ENCODE measurements at places on chromosomes 4 and X.

- DNase-seq, result peak; percentile 46
Observed at GRCh38 chr4:98928131-98928504, 815 bp downstream of the EIF4E start.

DNA sequence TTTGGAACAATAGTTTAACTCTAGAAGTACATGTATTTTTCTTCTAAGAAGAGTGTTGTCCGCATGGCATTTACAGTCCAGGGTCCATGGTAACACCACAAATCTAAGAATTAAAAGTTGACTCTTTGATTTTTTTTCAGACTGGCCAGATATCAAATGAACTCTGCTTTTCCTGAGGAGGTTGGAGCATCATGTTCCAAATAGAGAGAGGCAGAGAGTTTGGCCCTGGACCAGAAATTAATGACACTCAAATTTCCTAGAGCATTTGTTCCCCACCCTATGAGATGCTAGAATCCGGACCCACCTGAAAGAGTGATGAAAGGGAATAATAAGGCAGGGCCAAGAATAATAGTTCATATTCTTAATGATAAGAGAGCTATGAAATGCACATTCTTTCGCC is 47.0 kb upstream of the NAP1L5 start:
- no peak for DNase-seq

- no peak for DNase-seq
Observed at GRCh38 chrX:51955200-51955599, 61.8 kb downstream of the MAGED1 start.

DNA sequence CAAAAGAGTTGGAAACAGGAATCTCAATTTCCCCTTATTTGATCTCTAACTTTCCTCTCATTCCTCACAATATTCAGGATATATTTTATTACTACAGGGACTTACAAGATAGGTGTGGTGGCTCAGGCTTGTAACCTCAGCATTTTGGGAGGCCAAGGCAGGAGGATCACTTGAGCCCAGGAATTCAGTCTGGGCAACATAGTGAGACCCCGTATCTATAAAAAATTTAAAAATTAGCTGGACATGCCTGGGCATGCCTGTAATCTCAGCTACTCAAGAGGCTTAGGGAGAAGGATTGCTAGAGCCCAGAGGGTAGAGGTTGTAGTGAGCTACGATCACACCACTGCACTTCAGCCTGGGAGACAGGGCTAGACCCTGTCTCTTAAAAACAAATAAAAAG is 200.4 kb downstream of the CAMK2D start:
- no peak for DNase-seq

- no peak for DNase-seq
Observed at GRCh38 chr4:7169134-7169533, 23.2 kb upstream of the SORCS2 start.

DNA sequence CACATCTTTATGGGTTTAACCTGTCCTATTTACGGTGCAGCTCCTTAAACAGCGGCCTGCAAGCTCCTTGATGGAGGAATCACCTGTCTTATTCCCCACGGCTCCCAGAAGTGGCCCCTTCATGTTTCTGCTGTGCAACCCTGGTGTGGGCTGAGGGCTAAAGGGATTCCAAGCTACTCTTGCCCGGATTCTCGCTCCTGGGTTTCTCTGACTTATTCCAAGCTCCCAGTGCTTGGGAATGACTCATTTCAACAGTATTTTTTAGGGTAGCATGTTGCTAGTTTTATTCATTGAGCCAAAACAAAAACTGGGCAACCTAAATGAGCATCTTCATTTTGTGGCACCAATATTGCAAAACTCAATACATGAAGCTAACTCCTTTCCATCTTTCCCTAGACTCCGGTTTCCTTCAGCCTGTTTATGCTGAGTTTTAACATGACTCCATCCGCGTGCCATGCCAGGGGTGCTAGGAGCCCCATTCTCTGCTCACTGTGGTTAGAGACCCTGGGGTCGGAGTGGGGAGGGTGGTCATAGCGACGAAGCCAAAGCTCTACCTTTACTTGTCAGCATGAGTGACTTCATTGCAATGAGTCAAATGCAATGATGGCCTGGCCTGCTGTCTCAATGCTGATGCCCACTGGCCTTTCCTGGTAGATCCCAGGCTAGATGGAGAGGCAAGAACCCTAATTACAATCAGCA is 349.7 kb downstream of the NR3C2 start:
- DNase-seq, result no peak

DNA sequence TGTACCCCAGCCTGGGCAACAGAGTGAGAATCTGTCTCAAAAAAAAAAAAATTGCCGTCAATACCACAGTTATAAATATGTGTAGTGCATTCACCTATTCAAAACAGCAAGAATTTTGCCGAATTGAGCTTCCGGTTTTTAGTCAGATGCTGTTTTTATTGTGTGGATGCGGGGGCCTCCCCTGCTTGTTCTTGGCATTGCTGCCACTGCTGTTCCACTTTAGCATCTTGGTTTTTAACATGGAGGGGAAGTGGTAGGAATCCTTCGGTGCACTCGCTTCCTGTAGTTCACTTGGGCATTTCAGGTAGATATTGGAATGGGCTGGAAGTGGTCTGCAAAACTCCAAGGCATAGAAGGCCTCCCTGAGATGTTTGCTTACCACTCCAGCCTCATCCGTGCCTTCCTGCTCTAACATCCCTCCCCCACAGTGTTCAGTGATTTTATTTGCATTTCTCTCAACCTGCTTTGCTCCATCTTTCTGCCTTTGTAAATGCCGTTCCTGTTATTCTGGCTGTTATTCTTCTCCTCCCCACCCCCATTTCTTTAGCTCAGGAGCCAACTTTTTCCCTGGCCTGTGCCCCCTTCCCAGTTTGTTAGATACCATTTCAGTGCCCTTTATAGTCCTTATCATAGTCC is 25.5 kb downstream of the MOB1B start:
- DNase-seq, result no peak

GRCh38 chrX:39836802-39837420 is 260.8 kb downstream of the BCOR start:
- no peak for DNase-seq

DNA sequence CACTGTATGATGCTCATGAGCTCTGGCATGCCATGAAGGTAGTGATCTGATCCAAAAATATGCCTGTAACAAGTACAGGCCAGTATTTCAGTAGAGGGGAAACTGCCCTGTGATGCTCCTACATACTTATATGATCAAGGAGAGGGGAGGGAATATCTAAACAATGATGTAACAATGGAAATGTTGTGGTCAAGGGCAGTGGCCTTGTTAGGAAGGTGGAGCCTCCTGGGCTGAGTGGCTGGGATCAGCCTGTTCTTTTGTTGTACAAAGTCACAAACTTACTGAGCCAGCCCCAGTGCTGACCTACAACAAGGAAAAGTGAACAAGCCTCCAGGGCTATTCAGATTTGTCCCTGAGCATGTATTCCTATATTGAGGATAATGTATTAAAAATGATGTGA is 70.3 kb downstream of the ANXA10 start:
- no peak for DNase-seq

- DNase-seq, result no peak
Observed at GRCh38 chr4:47733302-47734175, 104.3 kb downstream of the CORIN start.

GRCh38 chr4:105426187-105426897 is 47.5 kb downstream of the PPA2 start:
- no peak for DNase-seq

GRCh38 chrX:51976503-51976902 is 83.1 kb downstream of the MAGED1 start:
- no peak for DNase-seq

DNA sequence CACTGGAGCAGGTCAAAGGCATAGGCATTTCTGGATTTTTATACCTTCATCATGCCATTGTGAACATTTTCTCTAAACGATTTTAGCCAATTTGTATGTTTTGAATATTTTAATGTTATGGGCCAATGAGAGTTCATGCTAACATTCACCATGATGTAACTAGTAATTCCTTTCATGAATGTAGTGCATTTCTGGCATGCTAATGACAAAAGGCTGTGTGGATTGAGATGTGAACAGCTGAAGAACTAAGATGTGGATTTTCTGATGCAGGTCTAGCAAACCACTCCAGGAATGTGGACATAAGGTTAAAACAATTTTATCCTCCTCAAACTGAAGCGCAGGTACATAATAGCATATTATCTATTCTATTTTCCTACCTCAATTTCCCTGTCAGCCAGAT is 269.4 kb downstream of the NLGN4X start:
- DNase-seq, result no peak

DNA sequence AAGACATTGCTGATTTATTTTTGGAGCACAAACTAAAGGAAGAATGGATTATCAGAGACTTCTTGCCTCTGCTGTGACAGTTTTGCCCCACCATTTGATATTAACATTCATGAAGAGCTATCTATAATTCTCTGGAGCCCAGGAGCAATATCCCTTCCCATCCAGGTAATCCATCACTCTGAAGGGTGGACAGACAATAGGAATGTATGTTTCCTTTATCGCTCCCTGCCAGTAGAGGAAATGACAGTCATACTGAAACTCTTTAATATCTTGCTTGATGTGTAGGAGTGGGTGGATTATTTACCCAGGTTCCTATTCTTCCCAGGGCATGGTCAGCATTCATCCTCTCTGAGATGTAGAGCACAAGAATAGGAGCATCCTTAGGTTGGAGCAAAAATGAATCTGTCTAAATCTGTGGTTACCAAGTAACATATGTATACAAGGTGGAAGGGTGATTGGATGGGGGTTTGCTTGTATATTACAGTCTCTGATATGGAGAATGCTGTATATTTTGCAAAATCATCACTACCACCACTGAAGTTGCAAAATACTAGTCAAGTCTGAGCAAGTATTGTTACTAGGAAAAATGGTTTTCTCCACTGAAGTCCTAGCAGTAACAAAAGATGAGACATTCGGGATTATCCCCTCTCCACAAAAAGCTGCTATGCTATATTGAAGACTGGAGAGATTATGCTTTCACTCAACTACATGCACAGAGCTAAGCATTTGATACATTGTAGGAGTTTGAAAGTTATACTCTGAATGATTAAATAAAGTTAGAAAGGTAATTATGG is 151.6 kb downstream of the CBLL2 start:
- DNase-seq, result no peak

GRCh38 chrX:19334945-19335626 is 8.6 kb upstream of the PDHA1 start:
- DNase-seq, result no peak

DNA sequence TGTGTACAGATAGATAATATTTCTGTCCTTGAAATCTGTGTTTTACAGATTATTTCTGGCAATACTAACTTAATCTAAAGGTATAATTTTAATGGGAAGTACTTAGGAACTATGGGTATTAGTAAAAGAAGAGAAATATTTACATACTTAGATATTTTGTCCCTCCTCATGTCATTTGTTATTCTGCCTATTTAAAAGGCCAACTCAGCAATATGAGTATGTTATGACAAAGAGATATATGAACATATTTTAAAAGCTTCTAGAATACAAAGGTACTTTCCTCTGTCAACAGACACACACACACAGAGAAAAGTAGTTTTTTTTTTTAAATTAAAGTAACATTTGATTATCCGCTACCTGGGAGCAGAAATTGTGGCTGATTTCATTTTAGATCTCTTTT is 7.9 kb downstream of the SLC7A11 start:
- no peak for DNase-seq

DNA sequence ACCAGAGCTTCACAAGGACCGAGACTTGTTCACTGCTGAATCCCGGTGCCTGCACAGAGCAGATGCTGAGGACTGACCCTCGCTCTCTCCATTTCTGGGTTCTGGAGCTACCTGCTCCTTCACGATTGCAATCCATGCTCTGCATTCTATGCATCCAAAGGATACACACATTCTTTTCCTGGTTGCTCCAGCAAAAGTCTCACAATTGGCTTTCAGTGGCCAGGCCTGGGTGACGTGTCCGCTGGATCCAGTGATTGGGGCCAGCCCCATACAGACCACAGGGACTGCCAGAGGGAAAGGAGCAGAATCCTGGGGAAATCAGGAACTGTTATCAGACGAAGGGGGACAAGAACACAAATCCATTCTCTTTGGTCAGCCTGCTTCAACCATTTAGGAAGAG is 14.9 kb upstream of the CDKN2AIP start:
- no peak for DNase-seq

DNA sequence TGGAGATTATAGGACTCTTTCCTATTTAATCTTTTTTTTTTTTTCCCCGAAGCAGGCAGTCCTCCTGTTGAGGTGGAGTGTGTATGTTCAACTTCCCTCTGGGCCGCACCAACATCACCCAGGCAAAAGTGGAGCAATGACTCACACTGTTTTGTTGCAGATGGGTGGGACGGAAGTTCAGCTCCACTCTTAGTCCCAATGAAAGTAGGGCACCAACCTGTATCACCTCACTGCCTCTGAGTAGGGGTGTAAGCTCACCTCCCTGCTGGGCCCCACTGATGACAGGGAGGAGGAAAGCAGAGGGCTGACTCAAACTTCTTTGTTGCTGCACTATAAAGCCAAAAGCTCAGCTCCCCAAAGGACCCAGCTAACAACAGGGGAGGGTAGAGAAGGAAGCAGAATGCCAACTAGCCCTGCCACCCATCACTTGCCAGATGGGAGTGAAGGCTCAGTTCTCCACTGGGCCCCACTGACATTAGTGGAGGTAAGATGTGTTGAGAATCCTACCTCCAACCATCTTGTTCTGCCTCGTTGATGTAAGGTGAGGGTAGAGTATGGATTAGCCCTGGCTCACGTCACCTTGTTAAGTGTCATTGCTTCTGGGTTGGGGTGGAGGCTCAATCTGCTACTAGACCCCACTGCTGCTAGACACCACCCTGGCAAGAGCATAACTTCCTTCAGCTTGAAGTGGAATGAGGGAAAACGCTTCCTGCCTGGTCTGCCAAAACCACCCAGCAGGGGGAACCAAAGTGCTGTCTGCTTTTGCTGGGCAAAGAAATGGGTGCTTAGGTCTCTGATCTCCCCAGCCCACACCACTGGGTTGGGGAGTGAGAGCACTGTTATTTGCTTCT is 14.1 kb downstream of the RPS6KA3 start:
- no peak for DNase-seq

- DNase-seq, result no peak
Observed at GRCh38 chr4:84673475-84674240, 90.7 kb downstream of the CDS1 start.

- no peak for DNase-seq
Observed at GRCh38 chr4:80173401-80173800, 23.9 kb upstream of the PRDM8 start.

Data from caudate nucleus (tissue), 63 donors.